ENCODE measurements at places on chromosomes 2 and 18.

DNA sequence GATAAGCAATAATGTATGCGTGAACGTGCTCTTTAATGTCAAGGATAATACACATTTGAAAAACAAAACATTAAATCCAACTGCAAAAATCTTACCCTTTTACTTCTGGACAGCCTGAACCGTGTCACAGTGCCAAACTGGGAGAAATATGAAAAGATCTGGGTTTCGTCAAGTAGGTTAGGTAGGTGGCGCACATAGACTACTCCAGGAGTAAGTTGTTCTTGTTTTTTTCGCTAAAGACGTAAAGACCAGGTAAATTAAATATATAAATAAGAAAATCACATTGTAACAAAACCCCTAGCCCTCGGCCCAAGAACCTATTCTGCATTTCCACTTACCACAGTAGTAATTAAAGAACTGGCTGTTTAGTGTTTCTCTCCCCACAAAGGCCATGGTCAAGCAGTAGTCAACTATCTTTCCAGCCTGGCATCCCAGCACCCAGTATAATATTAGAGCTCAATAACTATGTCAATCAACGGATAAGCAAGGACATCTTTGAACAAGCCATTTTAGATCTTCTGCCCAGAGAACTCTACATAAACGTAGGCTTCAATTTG lies 1.1 kb downstream of the NIFK start:
- DNase-seq = no peak

DNA sequence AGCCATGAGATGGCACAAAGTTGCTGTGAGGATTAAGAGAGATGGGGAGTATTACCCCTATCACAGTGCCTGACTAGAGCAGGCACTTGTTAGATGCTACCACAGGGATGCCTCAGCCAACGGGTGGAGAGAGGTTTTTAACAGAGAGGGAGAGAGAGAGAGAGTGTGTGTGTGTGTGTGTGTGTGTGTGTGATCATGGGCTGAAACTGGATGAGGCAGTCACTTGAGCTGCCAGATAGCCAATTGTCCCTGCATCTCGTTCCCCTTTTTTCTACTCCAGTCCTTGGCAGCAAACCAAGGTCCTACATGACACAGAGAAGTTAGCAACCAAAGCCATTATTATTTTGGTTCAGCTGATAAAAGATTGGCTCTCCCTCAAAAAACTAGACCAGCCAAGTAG lies 3.0 kb downstream of the CD8A start:
- no peak for DNase-seq

- DNase-seq = no peak
Measured at GRCh38 chr18:31268985-31269406, 49.0 kb upstream of the DSG1 start.

DNA sequence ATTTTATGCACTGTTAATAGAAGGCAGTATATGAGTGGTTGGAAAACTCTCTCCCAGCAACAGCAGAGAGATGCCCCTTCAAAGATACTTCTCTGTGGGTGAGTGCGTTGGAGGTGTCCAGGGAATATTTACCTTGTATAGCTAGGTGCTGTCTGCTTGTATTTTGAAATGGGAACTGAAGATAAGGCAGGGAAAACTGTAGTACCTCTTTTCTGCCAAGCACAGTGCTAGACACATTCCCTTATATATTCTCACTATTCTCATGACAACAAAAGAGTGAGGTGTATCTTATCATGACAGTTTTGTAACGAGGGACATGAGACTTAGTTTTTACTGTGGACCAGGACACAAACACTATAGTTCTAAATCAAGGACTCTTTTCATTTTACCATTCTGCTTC lies 2.1 kb downstream of the TTC39C start:
- no peak for DNase-seq

DNA sequence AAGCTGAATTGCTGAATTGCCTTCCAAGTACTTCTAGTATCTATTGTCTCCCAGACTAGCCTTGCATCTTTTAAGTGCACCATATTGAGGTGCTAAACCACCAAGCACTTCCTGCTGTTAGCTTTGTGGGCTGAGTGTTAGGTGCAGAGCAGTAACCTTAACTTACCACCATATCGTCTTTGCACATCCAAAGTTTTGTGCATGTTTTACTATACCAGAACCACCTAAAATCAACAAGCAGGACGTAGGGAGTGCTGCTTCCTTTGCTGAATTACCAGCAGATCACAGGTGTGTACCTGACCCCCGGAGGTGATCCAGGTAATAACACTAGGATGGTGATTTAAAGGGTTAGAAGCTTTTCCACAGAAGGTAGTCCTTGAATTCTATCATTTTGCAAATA lies 359.9 kb upstream of the HNRNPA3 start:
- no peak for DNase-seq

DNA sequence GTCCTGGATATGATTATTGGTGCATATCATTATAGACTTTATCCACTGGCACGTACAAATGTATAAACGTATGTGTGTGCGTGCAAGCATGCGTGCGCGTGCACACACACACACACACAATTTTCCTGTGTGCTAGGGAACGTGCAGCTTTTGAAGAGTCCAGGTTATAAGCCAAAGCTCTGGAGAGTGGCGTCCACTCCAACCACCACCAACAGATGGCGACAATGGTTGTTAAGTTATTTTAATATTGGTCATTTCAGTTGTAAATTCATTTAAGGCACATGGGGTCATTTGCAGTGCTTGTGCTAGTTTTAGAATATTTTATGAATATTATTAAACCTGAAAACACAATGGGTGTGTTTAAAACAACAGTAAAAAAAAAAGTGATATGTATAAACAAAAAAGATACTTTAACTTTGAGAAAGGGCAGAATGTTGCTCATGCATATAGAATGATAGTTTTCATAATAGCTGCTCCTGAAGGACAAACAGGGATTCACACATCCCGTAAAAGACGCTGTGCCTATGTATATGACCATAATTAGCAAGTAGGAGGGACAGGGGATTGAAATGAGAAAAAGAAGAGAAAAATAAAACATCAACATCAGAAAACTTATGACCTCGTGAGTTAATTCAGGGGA lies 124.2 kb upstream of the ITGB6 start:
- DNase-seq = peak; percentile 27

GRCh38 chr2:159564081-159564480 lies 52.3 kb downstream of the BAZ2B start:
- DNase-seq = no peak

DNA sequence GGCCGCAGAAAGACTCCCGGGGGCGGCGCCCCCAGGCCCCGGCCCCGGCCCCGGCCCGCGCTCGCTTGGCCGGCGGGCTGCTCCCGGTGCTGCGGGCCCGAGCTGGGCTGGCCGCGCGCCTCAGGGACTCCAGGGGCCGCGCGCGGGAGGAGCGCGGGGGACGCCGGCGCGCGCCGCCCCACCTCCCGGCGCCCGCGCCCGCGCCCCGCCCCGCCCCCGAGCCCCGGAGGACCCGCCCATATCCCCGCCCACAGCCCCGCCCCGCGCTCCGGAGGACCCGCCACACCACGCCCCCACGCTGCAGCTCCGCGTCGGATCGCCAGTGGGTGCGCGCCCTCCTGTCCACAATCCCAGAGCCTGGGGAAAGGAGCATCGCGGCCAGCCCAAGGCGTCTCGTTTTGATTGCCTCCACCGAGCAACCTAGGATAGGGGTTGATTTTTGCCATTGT lies at the start of gene PARD6G:
PARD6G (minus strand) TSS at position 122 of the 449 bp plus-strand sequence. CDS start 166 bp downstream, outside the sequence.
- peak; percentile 11 for DNase-seq

- no peak for DNase-seq
Measured at GRCh38 chr2:7083580-7084509, 166.6 kb downstream of the RNF144A start.

- DNase-seq = no peak
Measured at GRCh38 chr2:168962636-168963035, 61.5 kb downstream of the G6PC2 start.

DNA sequence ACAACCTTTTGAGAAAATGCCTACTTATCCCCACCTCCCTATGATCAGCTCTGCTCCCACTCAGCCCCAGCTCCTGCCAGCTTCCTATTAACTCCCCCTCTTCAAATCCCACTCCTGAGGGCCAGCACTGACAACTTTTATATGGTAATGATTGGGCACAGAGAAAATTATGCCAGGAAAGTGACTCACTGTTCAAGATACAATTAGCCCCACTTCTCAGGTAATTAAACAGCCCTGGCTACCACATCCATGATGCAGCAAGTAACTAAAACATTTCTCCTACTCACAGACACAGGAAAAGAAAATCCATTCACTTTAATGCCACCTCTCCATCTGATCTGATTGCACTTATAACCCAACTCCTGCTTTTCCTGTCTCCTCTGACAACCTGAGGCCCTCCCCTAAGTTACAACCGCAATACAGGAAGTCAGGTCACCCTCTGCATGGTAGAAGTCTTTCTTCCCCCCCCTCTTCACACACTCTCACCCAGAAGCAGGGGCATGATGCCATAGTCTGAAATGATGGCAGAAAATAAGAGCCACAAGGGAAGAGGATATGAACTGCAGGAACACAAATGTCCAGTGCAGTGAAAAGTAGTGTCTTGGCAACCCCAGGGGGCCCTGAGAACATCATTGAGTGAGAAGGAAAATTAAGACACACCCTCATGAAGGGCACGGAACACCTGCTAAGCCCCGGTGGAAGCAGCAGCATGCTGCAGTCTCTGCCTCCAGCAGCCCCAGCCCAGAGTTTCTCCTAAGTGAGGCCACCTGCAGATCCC lies 54.4 kb downstream of the STK39 start:
- DNase-seq = no peak

DNA sequence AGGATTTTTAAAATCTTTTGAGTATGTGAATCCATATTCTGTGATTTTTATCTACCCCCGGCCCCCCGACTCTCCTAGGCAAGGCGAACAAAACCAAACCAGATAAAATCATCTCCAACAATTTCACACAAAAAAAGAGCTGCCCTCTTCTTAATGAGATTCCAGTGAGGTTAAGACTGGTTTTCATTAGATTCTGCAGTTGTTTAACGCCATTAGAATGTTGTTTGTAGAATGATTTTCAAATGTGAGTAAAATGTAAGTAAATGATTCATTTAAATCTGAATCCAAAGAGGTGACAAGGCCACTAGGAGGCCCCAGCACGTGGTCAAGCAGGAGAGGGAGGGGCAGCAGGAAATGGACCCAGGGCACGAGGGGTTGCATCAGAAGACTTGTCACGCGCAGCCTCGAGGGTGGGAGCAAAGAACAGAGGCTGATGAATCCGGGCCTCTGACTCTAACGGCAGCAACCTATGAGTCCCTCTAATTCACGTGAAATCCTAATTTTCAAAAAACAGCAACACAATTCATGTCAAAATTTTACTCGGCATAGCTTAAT lies 24.3 kb upstream of the KLHL29 start:
- no peak for DNase-seq
